Muscle of back (tissue), 13 donors: ENCODE measurements at places on chromosomes 13 and 19. TPM values are rescaled to one million over a fixed set of nuclear protein-coding genes. Genes with fewer than 3 reads are reported as not detected.

The ZIC2 gene
- 0.22 TPM for polyA plus RNA-seq

The ZNF304 gene
- polyA plus RNA-seq = 8.0 TPM

The C13orf42 gene
- not detected for polyA plus RNA-seq

The DKKL1 gene
- polyA plus RNA-seq = 1.8 TPM

The OLFM2 gene
- polyA plus RNA-seq = 35.2 TPM

The BAX gene
- 56.5 TPM for polyA plus RNA-seq

The ZIC5 gene
- polyA plus RNA-seq = 0.05 TPM

The SOX1 gene
- 0.04 TPM for polyA plus RNA-seq

The PPP5C gene
- polyA plus RNA-seq = 65.8 TPM

The CLEC4M gene
- polyA plus RNA-seq = 0.26 TPM

The DZIP1 gene
- polyA plus RNA-seq = 30.7 TPM

The RXFP2 gene
- polyA plus RNA-seq = not detected

The PRR36 gene
- polyA plus RNA-seq = 0.27 TPM

The OR7A17 gene
- polyA plus RNA-seq = not detected

The CFAP97D2 gene
- not detected for polyA plus RNA-seq

The DCT gene
- 0.27 TPM for polyA plus RNA-seq

The SLITRK6 gene
- polyA plus RNA-seq = 4.7 TPM

The CRTC1 gene
- polyA plus RNA-seq = 14.4 TPM

The SPRY2 gene
- 112 TPM for polyA plus RNA-seq

The LGALS4 gene
- polyA plus RNA-seq = 0.73 TPM

The DACH1 gene
- polyA plus RNA-seq = 11.3 TPM

The MYCBP2 gene
- polyA plus RNA-seq = 56.7 TPM

The CABP5 gene
- polyA plus RNA-seq = not detected
